ENCODE measurements at places on chromosomes 11 and 22.

GRCh38 chr11:128686745-128687177 lies 7.1 kb upstream of the FLI1 start:
- no peak for DNase-seq

GRCh38 chr11:111426617-111427016 lies 47.5 kb upstream of the POU2AF1 start:
- no peak for DNase-seq

GRCh38 chr11:11677672-11678356 lies 56.0 kb upstream of the GALNT18 start:
- DNase-seq, result no peak

- DNase-seq, result no peak
Observed at GRCh38 chr11:128048121-128048520, 539.2 kb downstream of the ETS1 start.
